Activated CD4-positive, CD25-positive, alpha-beta regulatory T cell treated with anti-CD3 and anti-CD28 coated beads, Interleukin-2, amount 50 U/mL, for 24 hours (primary cell): ENCODE measurements at places on chromosomes 5 and 9.

- ATAC-seq = no peak
Measured at GRCh38 chr9:126756238-126756637, 48.6 kb upstream of the ZBTB43 start.

DNA sequence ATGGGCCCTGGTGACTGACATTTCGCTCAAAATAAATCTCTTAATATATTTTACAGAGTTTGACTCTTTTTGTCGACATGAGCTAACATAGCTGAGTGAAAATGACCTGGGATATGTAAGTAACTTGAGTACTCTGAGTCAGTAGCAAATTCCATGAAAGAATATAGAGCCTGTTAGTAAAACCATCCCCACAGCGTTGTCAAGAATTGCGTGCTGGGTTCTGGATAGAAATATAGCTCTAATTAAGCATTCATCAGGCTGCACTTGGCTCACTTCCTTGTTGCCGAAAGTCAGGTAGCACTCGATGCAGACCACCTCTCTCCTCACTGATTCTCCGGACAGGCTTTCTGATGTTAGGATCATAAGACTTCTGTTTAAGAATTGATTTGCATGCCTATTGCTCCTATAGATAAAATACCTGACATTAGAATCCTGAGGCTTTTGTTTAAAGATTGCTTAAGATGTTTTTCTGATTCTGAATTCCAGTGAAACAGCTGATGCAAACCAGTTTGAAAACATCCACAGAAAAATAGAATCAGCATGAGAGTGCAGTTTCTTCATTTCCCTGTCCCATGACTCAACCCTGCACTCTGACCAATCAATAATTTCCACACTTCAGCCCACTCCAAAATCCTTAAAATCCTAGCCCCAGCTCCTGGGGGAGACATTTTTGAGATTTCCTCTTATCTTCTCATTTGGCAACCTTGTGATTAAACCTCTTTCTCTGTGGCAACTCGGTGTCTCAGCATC is 310.6 kb downstream of the DIRAS2 start:
- ATAC-seq = no peak

DNA sequence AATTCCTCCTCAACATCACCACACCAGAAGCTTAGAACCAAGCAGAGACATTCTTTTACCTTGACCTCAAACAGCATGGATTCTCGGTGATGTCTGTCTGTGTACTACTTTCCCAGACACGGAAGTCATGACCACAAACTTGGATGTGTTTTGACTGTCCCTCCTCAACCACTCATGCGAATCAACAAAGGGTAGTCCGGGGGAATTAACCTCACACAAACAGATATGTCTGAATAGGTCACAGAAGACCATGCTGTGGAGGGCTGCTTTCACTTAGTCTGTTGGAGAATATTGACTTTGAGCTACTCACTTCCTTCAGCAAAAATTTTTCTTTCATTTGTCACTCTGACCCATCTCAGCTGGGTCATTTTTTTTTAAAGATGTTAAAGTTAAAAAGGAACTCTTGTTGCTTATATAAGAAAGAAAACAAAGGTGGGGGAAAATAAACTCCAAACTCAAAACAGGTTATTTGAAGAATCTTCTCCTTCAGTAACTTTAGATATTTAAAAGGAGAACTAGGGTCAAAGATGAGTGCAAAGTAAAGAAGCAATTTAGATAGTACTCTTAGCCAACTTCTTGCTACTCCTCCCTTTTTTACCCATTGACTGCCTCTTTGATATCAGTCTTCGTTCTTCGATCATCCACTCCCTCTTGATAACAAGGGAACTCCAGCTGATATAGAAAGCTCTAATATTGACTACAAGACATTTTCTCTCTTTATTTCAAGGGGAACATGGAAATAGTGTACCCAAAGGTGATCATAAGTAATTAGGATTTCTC is 343.4 kb upstream of the CDH6 start:
- no peak for ATAC-seq

- no peak for ATAC-seq
Measured at GRCh38 chr9:105067895-105068580, 140.1 kb upstream of the ABCA1 start.

DNA sequence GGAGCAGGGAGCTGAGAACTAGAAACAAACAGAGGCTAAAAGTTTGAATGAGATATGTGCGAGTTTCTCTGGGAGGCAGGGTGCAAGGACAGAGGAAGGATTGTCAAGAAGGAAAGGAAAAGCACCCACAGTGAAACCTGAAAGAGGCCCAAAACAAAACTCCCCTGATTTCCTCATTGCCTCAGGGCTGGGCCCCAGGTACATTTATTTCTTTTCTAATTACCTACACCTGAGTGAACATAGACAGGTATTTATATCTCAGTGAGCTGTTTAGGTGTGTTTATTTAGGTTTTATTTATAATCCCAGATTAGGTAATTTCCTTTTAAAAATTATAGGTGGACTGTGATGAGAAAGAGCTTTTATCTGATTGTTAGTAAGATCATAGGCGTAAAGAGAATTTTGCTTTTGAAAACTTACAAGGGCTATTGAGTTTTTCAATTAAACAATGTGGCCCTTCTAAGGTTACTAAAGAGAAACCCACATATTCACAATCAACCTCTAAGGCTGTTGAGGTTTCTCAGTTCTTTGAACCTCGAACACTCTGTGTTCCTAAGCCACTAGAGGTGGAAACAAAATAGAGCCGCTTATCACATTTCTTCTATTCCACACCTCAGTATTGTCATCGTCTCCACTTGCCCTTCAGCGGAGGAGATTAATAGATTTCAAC is 344.8 kb downstream of the ZNF608 start:
- no peak for ATAC-seq
